ENCODE measurements at places on chromosomes 1 and 21.

- DNase-seq = no peak
These were observed 16.2 kb downstream of the IFI44 start for GRCh38 chr1:78665809-78666208.

DNA sequence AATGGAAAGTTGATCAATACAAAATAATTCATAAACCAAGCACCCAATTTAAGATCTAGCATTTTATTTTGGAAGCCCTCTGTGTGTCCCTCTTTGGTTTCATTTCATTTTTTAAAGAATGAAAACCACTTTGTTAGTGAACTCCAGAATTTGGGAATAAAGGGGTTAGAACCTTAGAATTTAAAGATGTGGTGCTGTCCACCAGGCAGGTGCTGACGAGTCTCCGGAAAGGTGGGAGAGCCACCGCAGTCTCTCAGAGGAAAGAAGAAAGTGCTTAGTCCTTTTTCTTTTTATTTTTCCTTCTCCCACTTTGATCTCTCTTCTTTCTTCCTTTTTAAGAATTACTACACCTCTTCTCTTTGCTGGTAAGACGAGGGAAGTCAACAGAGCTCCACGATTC, 20.5 kb upstream of the HIVEP3 start:
- DNase-seq = no peak

- DNase-seq = no peak
These were observed 17.4 kb upstream of the CASZ1 start for GRCh38 chr1:10813799-10814198.

DNA sequence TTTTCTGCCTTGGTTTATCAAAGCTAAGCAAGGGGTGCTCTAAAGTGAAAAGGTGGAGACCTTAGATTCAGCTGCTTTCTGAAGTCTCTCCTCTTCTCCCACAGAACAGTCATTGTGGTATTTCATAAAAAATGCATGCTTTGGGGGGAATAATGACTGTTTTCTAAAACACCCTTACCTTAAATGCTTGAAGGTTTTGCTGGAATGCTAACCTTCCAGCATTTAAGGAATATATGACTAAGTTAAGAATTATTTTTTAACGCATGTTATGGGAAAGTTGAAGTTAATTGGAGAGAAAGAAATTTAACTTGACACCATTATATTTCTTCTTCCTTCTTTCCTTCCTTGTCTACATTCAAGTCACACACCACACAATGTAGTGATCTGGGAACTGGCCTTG, 162.5 kb downstream of the ROR1 start:
- DNase-seq = no peak

DNA sequence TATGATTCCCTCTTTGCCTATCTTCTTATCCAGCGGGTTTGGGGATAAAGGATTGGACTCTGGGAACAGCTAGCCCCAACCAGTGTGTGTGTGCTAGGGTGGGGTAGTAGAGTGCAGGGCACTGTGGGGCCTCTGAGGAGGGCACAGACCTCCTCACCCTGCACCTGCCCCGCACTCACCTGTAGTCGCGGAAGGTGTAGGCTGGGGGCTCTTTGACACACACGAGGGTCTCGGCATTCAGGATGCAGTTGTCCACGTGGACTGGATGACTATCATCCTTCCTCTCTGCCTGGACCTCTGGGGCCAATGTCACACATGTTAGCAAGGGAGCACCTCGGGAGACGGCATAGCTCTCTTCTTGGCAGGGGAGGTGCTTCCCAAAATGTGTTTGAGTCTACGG, 8.0 kb upstream of the CLDN19 start:
- no peak for DNase-seq

GRCh38 chr1:159291424-159291823, 10.7 kb upstream of the FCER1A start:
- DNase-seq = no peak

DNA sequence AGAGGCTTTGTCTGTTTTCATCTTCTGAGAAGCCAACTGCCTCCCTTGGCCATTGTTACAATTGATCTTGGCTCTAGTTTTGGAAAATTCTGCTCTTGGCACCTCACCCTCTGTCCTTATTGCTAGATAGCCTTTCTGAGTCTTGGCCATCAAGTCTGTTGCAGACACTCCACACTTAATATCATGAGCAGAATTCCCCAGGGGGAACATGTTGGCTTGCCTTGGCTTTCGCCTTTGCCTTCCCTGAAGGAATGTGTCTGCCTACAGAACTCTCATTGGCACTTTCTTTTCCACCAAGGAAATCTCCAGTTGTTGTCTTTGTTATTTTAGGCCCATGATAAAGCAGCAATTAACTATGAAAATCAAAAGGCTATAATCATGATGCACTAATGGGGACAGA, 42.7 kb upstream of the LDLRAP1 start:
- no peak for DNase-seq

DNA sequence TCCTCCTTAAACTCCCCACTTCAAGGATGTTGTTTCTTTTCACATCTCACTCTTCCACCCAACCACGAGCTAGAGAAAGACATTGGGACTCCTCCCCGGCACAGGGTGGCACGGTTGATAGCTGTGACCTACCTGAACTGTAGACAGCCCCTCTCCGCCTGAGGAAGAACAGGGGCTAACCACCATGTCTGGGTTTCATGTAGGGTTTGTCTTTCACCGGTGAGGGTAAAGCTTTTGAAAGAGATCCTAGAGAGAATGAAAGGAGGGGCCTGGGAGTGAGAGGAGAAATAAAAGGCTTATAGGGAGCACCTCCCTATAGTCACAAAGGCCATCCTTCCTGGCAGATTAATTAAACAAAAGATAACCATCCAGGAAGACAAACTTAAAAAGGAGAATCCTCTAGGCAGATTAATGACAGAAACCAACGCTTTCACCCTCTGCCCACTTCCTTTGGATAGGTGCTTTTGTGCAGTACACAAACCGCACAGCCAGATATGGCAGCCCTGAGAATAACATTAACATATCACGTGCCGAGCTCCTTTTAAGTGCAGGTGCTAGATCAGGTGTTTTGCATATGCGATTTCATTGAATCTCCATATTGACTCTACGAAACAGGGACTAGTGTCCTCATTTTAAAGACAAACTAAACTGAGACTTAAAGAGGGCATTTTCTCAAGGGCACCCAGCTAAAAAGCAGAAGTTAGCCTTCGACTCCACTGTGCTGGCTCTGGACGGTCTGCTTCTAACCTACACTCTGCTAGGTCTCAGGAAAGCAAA, 178.1 kb upstream of the RUNX1 start:
- no peak for DNase-seq

GRCh38 chr1:208009303-208009702, 98.4 kb upstream of the CD34 start:
- no peak for DNase-seq

DNA sequence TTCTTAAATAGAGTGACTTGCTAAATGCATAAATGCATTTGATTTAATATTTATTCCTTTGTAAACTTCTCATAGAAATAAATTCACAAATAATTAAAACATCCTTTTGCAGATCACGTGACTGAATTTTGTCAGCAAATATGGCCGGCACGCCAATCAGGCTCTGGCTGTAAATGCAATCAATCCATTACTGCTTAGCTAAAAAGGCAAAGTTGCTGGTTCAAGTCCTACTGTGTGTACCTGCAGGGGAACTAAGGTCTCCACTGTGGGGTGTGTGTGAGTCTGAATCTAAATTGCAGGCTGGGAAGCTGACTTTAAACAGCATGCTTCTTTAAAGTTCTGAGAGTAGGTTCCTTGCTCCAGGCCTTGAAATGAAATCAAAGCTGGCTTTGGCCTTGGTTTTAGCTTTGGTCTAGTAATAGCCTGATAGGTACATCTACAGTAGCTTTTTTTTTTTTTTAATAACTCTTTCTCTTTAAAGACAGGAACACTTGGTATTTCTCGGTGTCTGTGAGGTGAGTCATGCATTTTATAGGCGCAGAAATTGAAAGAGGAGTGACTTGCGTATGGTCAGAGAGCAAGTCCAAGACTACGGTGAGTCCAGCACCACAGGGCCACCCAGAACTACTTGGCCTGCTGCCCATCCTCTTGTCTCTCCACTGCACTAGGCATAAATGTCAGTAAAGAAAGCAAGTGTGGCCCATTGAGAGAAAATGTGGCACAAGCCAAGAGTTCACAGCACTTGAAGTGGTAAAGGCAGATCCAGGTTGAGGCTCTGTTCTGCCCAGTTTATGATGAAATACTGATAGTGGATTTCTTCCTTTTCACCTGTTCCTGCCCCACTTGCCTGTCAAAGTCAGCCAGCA, 36.2 kb upstream of the LYST start:
- DNase-seq = no peak

- no peak for DNase-seq
These were observed 14.1 kb upstream of the NCMAP start for GRCh38 chr1:24541711-24542346.

DNA sequence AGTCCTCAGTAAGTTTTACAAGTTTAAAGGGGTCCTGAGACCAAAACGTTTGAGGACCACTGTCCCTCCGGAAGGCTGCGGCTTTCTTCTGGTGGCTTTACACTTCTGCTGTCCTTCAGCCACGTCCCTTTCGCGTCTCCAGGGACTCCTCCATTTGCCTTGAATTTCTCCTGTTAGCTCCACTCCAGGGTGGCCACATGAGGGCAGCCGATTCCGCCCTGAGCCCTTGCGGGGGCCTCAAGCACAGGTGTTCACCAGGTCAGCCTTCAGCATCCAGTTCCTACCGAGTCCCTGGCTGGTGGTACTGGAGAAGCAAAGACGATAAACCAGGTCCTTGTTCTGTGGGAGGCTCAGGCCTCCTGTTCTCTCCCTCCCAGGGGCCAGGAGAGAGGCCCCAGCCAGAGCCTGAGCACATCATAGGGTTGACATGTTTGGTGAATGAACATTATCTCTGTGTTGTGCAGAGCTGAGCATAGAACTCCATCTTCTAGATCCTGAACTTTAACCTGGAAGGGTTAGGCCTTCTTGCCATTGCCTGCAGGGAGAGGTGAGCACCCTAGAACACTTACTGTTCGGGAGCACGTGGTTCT, 27.4 kb upstream of the COQ8A start:
- DNase-seq = no peak

GRCh38 chr1:32895325-32896215, 5.6 kb downstream of the TMEM54 start:
- no peak for DNase-seq

DNA sequence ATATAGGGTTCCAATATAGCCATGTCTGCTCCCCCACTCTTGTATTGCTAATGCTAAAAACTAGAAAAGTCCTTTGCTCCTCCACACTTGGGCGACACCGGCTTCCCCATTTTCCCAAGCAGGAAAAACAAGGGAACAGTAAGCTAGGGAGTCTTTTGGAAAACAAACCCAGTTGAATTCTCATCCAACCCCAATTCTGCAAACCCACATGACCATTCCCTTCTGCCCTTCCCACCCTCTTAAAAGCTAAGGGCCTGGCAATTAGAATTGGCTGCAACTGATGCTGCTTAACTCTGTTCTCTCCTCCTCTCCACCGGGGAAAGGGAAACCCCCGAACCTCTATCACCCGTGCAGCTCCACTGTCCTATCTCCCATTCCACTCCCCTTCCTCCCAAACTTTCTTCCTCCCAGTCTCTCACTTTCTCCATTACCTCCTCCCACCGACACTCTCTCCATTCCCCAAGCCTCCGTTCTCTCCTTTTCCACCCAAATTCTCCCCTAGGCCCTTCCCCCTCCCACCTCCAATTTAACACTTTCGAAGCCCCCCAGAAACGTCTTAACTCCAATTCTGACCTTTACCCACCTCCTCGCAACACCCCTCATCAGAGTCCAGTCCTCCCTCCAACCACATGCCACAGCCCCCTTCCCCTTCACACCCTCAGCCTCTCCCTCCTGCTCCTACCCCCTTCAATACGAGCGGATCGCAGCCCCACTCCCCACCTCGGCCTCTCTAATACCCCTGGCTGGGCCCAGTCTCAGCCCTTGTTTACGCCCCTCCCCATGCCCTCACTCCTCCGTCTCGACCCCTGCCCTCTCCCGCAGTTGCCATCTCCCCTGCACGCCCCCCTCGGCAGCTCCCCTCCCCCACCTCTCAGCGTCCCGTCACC, 701 bp downstream of the DEDD start:
- no peak for DNase-seq

DNA sequence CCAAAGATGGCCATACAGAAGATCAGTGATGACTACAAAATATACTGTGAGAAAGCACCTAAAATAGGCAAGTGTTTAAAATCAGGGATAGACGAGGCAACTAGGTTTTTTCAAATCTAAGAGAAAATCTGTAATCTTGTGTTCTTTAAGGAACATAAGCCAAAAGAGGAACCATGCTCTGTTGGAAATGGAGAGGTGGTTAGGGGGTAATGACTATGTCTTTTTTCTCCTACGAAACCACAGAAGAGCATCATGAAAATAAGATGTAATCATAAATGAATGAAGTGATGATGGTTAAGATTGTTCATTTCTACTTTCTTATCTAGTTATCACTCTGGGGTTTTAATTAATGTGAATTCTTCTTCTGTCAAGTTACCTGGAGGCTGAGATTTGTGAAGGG, 43.1 kb downstream of the RGSL1 start:
- DNase-seq = no peak

- DNase-seq = peak; percentile 74
These were observed 162.7 kb upstream of the COL6A1 start for GRCh38 chr21:45818904-45819285.

DNA sequence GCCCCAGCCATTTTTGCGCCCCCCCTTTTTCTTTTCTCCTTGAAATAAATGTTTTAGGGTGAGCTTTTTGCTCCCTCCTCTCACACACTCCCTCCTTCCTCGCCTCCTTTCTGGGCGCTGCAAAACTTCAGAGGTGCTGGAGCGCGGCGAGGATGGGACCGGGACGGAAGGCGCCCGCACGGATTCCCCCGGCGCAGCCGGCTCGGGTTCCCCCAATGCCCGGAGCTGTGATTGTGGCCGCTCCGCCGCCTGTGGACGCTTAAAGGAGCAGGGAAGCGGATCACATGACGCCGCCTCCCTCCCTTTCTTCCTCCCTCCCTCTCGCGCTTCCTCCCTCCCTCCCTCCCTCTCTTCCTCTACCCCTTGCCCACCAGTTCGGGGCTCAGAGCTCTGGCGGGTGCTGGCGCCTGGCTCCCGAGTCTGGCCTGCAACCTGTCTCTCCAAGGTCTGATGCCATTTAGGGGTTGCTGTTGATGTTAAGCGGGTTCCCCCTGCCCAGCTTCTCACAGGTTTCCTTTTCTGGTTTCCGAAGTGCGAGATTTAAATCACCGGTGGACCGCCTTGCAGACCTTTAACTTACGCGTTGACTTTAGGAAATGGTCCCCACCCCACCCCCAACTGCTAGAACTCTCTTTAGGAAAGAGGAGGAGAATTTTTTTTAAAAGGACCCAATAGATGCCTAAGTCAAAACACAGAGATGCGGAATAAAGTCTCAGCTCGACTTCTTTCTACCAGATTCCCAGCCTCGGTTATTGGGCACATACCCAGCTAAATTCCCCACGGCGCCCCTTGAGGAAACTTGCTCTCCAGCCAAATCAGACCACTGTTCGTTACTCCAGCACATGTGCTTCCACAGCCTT, at the start of gene WLS:
Gene WLS (minus strand): TSS at position 235 of the 860 bp plus-strand sequence. CDS start 224 bp downstream, at position 11.
- no peak for DNase-seq
